ENCODE measurements at places on chromosomes 7 and 10. TPM values are rescaled to one million over a fixed set of nuclear protein-coding genes. Genes with fewer than 3 reads are reported as not detected.
A peak's percentile ranks its signal among the peaks of the same experiment; 100 is the strongest.

DNA sequence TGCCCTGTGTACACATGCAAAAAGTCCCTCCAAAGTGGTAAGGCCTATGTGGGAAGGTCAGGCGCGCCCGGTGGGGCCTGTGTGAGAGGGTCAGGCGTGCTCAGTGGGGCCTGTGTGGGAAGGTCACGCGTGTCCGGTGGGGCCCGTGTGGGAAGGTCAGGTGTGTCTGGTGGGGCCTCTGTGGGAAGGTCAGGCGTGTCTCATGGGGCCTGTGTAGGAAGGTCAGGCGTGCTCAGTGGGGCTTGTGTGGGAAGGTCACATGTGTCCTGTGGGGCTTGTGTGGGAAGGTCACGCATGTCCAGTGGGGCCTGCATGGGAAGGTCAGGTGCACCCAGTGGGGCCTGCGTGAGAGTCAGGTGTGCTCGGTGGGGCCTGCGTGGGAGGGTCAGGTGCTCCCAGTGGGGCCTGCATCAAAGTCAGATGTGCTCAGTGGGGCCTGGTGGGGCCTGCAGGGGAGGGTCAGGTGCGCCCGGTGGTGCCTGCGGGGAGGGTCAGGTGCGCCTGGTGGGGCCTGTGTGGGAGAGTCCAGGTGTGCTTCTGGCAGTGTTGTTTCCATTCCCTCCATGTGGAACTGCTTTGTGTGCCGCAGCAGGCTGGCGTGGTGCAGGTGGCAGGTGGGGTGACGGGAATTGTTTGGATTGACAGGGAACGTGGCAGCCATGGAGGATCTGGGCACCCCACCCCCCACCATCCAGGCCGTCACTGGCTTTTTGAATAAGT is 15.4 kb downstream of the LRRC27 start:
- ATAC-seq: no peak

- no peak for ATAC-seq
These were observed 71.4 kb downstream of the AHR start for GRCh38 chr7:17369691-17370426.

- no peak for ATAC-seq
These were observed 1046.2 kb downstream of the XPNPEP1 start for GRCh38 chr10:108877095-108877561.

DNA sequence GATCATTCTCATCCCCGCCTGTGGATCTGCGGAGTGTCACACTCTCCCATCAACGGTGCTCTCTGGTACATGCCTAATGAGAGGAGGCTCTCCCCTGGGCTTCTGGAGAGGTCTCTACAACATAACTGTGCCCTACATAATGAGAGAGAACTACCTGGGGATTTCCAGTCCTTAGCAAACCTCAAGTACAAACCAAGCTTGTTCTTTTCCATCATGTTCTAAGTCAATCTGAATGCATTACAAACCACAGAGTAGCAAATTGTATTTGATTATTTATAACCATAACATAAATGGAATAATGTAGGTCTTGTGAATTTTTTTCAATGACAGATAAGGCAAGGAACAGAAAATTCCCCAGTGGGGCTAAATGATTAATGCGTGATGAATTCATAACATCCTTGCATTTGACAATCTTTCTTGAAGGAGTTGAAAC is 412.4 kb upstream of the NRP1 start:
- no peak for ATAC-seq

DNA sequence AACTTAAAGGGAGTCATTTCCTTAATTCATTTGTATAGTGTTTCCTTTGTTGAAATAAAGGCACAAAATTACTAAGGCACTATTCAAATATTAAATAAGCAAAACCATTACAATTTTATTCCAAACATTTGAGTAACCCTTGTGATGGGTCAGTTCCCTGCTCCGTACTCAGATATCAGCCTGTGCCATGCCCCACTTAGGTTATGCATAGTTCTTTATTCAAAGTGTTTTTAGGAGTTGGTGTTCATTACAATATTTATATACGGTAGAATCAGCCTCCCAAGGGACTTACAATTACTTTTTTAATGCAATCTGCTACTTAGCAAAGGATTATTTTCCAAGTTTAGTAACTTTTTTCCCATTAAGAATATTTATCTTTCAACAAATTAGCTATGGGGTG is 119.3 kb upstream of the SEMA3D start:
- ATAC-seq: no peak

DNA sequence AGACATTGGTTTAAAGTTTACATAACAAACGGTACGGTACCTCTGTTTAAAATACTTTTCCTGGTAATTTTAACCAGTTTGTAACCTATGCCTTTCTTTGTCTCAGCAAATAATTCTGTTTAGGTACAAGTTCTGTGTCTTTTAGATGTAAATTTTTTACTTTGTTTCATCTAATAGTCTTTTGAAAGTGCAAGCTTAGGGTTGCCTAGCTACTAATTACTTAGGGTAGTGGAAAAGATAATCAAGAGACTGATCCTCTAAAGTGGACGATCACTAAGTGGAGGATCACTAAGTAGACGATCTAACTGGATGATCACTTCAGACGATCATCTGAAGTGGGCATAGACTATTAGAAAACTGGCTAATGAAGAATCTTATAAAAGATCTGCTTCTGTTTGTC is 16.1 kb upstream of the FKBP9 start:
- ATAC-seq: no peak

- ATAC-seq: no peak
These were observed 10.9 kb downstream of the TECPR1 start for GRCh38 chr7:98240961-98241673.

GRCh38 chr10:88624840-88625239 is 38.3 kb downstream of the LIPJ start:
- ATAC-seq: no peak

DNA sequence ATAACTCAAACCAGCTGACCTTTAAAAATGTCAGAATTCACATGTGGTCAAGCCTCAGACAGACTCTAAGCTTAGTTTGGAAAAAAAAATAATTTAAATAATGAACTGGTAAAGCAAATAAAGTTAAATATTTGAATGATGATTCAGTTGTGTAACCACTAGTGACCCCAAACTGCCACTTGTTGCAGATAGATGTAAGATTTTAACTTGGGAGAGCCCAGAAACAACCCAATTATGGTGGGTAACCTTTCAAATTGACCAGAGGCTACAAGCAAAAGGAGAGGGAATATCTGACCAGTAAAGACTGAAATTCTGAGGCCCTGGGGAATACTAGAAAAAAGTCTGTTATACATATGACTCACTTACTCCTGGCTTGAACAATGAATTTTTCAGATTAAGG is 268.1 kb downstream of the HPSE2 start:
- ATAC-seq: no peak

- ATAC-seq: no peak
These were observed 89.3 kb downstream of the CYP51A1 start for GRCh38 chr7:92044940-92045339.

GRCh38 chr10:21520509-21520908 is 5.0 kb downstream of the SKIDA1 start:
- no peak for ATAC-seq

DNA sequence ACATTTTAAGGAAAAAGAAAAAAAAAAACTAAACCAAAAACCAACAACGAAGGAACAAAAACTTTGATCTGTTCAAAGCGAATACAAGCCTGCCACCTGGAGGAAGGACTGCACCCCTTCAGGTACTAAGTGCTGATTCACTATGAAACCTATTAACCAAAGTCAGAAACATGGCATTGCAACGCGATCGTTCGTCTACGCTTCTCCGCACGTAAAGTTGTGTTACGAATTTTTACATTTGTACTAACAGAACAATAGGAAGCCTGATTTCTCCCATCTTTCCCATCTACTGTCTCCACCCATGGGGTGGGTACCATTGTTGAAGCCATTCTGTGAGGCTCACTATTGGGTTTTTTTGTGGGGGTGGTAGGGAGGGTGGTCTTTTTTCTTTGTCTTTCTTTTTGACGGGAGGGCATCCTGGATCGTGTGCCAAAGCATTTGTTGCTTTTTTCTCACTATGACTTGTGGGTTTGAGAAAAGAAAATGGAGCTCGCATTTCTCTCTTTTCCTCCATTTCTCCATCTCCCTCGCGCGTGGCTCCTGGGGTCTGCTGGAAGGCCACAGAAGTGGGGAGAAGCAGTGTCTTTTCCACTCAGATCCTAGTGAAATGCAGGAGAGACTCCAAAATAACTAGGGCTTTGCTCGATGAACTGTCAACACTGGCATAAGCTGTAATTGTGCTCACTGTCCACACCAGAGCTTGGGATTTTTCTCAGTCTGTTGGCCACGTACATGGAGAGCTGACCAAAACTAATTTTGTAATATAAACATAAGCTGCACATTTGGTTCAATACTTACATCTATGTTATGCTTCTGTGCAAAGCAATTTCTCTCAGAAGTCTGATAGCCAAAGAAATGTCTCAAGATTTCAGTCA is 100.9 kb upstream of the YAE1 start:
- ATAC-seq: peak; percentile 78

GRCh38 chr7:36606153-36606975 is 117.9 kb downstream of the AOAH start:
- no peak for ATAC-seq

- ATAC-seq: no peak
These were observed 3.5 kb upstream of the COMTD1 start for GRCh38 chr10:75239096-75239790.

DNA sequence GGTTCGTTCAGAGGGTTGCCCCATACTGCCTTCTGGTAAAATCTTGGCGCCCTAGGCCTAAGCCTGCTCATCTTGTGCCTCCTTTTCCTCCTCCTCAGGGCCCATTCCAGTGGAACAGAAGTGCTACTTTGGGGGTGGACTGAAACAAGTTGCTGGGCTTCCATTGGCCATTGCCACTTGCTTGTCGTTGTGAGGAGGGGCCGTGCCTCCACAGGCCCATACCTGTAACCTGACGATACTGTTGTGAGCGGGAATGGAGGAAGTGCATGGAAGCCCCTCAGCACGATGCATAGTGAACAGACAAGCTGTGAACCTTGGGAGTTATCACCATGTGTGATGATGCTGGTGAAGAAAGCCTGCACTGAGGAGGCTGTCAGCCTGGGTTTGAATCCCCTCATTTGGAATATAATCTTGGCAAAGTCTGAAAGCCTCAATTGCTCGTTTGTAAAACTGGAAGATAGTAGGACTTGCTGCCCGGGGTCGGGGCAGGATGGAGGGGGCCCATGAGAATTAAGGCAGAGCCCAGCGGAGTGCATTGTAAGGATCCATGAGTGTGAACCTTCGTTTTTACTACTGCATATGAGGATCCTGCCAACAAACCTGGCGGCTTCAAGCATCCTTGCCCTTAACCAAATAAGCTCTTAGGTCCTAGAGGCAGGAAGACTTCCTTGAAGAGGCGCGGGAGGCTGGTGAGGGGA is 671 bp upstream of the PAPSS2 start:
- no peak for ATAC-seq

DNA sequence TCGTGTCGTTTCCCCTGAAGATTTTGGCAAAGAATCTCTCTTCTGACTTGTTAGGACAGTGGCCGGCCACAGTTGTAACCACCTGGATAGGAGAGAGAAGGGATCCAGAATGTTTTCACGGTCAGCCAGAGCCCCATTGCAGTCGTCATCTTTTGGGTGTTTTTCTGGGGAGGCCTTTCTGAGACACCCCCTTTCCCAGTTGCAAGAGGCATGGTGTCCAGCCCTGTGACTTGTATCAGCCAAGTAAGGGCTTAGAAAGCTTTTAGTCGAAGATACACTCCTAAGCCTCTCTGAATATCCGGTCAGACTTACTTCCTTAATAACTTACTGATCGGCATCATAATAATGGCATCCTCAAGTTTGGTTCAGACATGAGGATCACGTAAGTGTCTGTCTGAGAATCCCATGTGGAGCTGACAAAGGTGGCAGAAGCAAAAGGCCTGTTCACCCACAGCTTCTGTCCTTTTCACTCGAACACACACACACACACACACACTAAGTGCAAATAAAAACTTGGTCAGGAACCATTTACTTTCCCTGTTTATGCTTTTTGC is 435.7 kb upstream of the GALNT17 start:
- peak; percentile 11 for ATAC-seq

DNA sequence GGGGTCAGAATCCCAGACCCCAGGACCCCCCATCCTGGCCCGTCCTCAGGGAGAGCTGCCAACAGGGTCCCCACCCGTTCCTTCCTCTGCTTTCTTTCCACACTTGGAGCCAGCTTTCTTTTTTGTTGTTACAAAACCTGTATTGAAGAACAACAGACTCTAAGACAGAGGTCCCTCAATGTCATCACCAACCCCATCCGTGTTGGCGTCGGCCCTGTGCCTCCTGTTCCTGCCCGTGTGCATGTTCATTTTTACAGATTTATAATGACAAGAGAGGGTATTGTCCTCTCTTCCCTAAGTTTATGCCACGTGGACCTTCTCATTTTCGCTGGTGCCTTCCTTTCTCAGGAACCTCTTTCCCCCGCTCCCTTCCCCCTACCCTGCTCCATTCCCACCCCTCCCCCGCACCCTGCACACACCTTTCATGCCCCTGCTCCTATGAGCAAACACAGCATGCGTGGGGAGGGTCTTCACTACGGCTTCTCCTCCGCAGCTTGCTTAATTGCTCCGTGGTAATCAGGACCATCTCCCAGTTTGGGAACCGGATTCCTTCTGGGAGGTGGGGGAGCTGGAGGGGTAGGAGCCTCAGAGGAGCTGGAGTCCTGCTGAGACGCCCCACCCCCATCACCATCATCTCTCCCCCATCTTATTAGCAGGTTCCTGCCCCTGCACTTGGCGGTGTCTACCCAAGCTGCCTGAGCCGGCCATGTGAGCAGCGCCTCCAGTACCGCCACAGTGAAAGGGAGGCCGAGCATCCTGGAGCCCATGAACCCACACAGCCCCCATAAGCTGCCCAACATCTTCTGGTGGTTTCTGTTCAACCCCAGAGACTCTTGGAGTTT is 88.0 kb upstream of the INSIG1 start:
- ATAC-seq: no peak

DNA sequence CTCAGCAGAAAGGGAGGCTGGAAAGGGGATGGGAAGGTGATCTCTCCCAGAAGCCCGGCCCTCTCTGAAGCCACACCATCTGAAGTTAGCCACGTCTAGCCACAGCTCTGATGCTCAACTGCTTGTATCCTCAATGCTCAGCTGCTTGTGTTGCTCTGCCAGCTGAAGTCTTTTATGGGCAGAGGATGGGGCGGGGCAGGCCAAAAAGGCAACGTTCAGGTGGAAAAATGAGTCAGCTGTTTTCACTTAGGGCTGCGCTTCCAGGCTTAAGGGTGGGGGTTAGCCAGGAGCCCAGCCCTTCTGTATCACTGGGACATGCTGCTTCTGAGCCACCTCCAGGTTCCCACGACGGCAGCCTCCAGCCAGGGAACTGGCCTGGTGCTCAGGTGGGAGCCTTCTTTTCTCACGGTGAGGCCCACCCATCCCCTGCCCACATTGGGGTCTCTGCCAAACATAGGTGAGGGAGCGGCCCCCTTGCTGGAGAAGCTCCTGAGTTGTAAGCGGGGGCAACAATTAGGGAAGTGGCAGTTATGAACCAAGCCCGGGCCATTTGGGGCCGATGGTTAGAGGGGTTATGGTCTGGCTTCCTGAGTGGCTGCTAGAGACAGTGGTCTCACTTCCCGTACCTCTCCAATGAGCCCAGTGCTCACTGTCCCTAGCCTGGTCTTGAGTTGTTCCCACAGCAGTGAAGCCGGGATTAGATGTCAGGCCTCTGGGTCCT is 44.9 kb upstream of the CNPY1 start:
- no peak for ATAC-seq

CEP55 gene
- total RNA-seq: 73.8 TPM

MMP21 gene
- not detected for total RNA-seq

ZNF117 gene
- total RNA-seq: 1.8 TPM

PALD1 gene
- total RNA-seq: 1.4 TPM

KLF14 gene
- total RNA-seq: not detected

MMS19 gene
- 90.5 TPM for total RNA-seq

CHN2 gene
- total RNA-seq: 0.85 TPM

ENO4 gene
- total RNA-seq: not detected

TMEM236 gene
- 0.30 TPM for total RNA-seq

STEAP1B gene
- total RNA-seq: not detected

All from activated T-helper 17 cell treated with anti-CD3 and anti-CD28 coated beads, Interleukin-2, amount 50 U/mL, for 72 hours (primary cell).